ENCODE measurements at places on chromosomes 7 and 10.

- DNase-seq, result no peak
Observed at GRCh38 chr10:114704679-114705078, 46.6 kb upstream of the ABLIM1 start.

GRCh38 chr7:139355320-139355719 is 4.4 kb upstream of the LUC7L2 start:
- no peak for DNase-seq

DNA sequence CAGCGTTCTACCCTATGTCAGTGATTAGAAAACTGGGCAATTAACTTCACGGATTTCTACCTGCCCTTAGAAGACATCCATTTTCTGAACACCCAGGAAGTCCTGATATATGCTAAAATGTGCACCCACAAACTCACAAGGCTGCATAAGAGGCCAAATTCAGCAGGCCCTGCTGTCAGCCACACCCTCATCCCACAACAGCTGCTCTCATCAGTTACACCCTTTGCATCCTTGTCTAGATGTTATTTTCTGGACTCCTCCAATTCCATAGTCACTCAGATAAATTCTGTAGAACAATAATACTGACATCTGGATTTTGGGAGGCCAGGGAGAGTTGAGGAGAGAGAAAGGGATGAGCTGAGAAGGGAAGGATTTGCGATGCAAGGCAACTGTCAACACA is 208.9 kb downstream of the TAX1BP1 start:
- DNase-seq, result no peak

- no peak for DNase-seq
Observed at GRCh38 chr7:20993693-20994092, 207.0 kb upstream of the SP8 start.

DNA sequence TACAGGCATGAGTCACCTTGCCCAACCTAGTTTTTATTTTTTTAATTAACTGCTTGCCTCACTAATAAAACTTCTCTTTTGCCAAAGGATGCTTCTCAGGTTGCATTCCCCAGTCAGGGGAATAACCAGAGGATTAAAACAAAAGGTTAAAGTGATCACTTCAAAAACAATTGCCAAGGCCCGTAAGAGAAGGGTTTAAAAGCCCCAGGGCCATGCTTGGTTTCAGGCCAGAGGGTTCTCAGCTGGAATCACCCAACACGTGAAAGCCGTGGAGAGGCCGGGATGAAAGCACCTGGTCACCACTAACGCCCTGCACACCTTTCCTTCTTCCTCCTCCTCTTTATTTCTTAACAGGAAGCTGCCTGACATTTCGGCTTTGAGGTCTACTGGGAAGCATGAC is 587.5 kb downstream of the PTPRN2 start:
- no peak for DNase-seq

- DNase-seq, result peak; percentile 63
Observed at GRCh38 chr10:111126077-111126476, 49.2 kb downstream of the ADRA2A start.

DNA sequence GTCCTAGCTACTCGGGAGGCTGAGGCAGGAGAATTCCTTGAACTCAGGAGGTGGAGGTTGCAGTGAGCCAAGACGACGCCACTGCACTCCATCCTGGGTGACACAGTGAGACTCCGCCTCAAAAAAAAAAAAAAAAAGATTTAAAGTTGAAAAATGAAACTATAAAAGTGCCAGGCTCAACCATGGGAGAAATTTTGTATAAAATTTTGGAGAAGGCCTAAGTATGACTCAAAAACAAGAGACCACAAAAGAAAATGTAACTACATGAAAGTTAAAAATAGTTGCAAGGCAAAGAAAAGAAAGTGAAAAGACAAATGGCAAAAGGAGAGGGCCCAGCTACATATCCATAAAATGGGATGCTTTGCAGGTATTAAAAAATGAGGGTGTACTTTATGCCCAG is 104.1 kb downstream of the ARHGAP22 start:
- no peak for DNase-seq

DNA sequence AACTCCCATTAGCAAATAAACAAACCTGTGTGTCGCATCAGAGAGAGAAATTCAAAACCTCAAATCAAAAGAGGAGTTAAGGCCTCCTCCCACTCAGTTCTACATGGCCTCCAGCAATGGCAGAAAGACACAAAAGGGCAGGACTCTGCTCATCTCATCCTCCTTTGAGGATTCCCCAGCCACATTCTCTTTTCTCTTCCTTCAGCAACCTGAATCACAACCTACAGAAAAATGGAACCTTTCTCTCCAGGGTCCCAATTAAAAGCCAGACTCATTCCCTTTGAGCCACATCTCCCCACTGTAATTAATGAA is 7.9 kb downstream of the OSBPL3 start:
- no peak for DNase-seq

DNA sequence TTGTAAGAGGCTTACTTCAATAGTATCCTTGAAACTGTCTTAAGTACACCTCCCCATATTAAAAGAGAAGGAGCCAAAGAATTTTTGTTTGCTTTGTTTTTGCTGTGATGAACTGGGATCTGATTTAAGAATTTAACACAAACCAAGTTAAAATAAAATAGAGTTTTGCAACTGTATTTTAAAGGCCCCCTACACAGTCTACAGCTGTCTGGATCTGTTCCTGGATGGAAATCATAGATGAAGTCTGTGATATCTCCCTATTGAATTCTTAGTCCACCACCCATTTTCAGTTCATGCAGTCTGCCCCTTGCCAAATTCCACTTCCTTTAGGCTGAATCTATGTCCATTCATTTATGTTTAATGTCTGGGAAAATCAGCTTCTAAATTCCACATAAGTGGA is 169.8 kb upstream of the MEOX2 start:
- DNase-seq, result no peak

- no peak for DNase-seq
Observed at GRCh38 chr7:50351267-50351666, 46.8 kb downstream of the IKZF1 start.

- peak; percentile 20 for DNase-seq
Observed at GRCh38 chr7:22671177-22671879, 55.7 kb upstream of the IL6 start.

DNA sequence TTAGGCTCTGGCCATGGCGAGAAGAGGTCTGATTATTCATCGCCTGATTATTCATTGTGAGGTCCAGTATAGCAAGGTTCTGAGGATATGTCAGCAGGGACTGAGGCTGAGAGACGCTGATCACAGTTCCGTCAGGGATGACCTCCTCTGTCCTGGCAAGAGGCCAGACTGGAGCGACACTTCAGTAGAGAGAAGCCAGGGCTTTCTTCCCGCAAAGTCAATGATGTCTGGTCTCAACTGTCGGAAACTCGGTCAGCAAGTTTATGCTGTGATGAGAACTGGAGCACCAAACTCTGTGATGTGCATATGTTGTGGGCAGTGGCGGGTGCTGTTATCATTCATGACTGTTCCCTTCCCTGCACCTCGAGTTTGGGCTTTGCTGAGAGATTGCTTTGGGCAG is 29.0 kb upstream of the GNA12 start:
- DNase-seq, result no peak

- no peak for DNase-seq
Observed at GRCh38 chr7:88477976-88478375, 171.3 kb upstream of the STEAP4 start.

GRCh38 chr7:116986611-116987565 is 33.6 kb downstream of the ST7 start:
- peak; percentile 14 for DNase-seq

DNA sequence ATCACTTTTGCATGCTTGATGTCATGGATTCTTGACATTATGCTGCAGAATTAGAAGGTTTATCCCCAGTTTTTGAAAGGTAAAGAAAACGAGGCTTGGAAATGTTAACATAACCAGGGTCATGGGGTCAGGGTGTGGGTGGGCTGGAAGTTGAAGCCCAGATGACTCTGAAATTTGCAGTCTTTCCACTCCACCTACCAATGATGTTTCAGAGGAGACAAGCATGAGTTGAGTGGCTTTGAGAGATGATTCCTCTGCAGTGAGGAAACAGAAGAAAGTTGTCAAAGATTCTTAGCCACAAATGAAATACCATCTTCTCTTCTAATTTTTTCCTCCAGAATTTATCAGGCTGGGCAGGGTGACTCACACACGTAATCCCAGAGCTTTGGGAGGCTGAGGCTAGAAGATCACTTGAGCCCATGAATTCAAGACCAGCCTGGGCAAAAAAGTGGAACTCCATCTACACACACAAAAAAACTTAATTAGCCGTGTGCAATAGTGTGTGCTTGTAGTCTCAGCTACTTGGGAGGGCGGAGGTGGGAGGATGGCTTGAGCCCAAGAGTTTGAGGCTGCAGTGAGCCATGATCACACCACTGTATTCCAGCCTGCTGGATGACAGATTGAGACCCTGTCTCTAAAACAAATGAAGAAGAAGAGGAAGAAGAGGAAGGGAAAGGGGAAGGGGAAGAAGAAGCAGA is 239.1 kb upstream of the AUTS2 start:
- DNase-seq, result peak; percentile 49

GRCh38 chr7:29459589-29459988 is 104.0 kb upstream of the PRR15 start:
- no peak for DNase-seq

GRCh38 chr7:30661926-30662325 is 20.3 kb downstream of the CRHR2 start:
- no peak for DNase-seq

DNA sequence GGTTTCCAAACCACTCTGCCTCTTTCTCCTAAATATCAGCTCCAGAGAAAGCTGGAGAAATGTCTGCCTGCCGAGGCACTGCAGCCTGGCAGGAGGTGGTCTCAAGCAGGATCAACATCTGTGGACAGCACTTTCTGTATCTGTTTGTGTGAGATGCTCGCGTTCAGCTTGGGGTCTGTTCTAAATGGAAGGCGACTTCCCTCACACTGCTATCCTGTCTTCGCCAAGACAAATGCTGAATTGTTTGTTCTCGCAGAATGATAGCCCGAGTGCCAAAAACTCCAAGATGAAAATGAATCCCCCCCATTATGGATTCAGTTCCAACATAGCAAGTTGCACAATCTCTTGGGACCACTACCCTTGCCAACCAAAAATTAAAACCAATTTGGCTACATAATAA is 72.2 kb upstream of the PALS2 start:
- no peak for DNase-seq

- no peak for DNase-seq
Observed at GRCh38 chr7:38902449-38902848, 6.5 kb downstream of the VPS41 start.

GRCh38 chr10:30456266-30456665 is 22.3 kb downstream of the MAP3K8 start:
- no peak for DNase-seq

- DNase-seq, result peak; percentile 62
Observed at GRCh38 chr7:74187915-74188675, 13.9 kb downstream of the EIF4H start.

- no peak for DNase-seq
Observed at GRCh38 chr10:96283756-96284155, 12.4 kb upstream of the BLNK start.

GRCh38 chr7:32152576-32152975 is 82.4 kb upstream of the PDE1C start:
- DNase-seq, result no peak

- DNase-seq, result no peak
Observed at GRCh38 chr10:47190301-47190700, 109.7 kb upstream of the GDF10 start.

GRCh38 chr7:74312418-74313028 is 23.3 kb downstream of the CLIP2 start:
- no peak for DNase-seq

DNA sequence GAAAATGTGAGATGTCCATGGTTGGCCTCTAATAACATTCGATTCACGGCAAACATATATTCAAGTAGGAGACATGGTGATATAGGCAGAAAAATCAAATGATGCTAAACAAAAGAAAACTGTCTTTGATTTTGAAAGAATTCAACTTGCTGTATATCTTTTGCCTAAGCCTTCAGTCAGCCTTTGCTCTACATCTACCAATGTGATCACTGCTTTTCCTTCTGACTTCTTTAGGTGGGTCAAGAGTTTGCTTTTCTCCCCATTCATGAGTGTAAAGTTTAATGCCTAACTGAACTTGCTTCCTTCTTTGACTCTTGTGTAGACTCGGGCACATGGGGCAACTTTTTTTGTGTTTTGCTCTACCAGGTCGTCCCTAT is 417 bp upstream of the HIF1AN start:
- DNase-seq, result no peak

DNA sequence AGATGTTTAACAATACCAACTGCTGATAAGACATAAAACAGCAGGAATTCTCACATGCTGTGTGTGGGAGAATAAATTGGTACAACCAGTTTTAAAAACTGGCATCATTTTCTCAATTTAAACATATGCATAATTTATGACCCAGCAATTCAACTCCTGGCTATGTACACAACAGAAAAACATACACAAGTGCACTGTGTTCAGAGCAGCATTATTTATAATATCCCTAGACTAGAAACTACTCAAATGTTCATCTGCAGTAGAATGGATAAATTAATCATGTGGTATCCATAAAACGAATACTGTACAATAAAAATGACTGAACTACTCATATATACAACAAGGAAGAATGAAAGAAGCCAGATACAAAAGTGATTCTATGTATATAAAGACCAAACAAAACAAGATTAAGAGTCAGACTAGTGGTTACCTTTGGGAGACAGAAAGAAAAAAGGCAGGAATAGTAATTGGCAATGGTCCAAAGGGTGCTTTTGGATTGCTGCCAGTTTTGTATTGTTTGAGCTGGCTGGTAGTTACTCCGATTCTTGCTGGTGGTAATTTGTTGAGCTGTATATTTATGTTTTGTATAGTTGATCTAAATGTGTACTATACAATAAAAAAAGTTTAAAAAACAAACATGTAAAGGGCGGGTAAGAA is 306.0 kb downstream of the TFEC start:
- DNase-seq, result no peak

GRCh38 chr10:3260066-3260834 is 87.7 kb upstream of the PITRM1 start:
- no peak for DNase-seq
